ENCODE measurements at places on chromosomes 2 and 18. TPM values are rescaled to one million over a fixed set of nuclear protein-coding genes. Genes with fewer than 3 reads are reported as not detected.

DNA sequence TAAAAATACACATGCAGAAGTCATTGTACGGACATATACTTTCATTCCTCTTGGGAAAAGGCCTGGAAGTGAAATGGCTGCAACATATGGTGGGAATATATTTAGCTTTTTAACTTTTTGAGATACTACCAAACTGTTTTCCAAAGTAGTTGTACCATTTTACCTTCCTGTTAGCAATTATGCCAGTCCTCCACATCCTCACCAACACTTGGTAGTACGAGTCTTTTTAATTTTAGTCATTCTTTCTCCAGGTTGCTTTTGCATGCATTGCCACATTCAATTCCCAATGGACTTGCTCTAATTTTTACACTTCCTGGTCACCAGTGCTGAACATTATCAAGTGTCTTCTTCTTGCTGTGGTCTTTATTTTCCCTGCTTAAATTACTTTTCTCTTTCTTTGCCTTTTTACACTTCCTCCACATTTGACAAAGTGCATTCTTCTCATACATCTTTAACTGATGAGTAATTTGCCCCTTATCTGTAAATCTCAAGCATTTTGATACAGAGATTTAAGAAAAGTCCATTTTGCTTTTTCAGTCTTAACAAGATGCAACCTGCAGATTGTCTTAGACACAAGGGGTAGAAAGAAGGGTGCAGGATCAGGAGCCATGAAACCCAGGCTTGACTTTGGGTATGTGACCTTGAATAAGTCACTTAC, 14.5 kb downstream of the VIT start:
- no peak overlapping the region for H3K4me3 ChIP-seq
- H3K27ac ChIP-seq = no peak overlapping the region

HOXD9 gene
- total RNA-seq = 17.3 TPM

DNA sequence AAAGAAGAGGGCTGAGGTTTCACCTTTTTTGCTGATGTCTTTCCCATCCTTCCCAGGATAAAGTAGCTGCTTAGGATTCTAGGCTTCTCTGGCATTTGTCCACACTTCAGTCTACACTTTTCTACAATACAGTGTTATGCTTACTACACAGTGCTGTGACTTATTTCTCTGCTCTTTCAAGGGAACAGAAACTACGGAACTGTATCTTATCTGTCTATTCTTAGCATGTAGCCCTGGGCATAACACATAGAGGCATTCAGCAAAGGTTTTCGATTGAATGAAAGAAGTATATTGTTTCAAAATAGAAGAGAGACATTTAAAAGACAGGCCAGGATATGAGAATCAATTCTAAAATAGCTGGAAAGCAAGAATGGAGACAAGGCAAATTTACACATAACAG, 110.9 kb downstream of the ARHGEF33 start:
- DNase-seq = no peak
- H3K27me3 ChIP-seq = no peaks in the 10 kb centered on the region
- peaks cover 1% of the 10 kb centered on the region for H3K4me1 ChIP-seq
- no peak overlapping the region for H3K4me3 ChIP-seq
- H3K27ac ChIP-seq = no peak overlapping the region
- H3K36me3 ChIP-seq = no peaks in the 10 kb centered on the region

UGT1A1 gene
- not detected for total RNA-seq

ITGA4 gene
- total RNA-seq = 2.1 TPM

RAB31 gene
- 56.8 TPM for total RNA-seq

DNA sequence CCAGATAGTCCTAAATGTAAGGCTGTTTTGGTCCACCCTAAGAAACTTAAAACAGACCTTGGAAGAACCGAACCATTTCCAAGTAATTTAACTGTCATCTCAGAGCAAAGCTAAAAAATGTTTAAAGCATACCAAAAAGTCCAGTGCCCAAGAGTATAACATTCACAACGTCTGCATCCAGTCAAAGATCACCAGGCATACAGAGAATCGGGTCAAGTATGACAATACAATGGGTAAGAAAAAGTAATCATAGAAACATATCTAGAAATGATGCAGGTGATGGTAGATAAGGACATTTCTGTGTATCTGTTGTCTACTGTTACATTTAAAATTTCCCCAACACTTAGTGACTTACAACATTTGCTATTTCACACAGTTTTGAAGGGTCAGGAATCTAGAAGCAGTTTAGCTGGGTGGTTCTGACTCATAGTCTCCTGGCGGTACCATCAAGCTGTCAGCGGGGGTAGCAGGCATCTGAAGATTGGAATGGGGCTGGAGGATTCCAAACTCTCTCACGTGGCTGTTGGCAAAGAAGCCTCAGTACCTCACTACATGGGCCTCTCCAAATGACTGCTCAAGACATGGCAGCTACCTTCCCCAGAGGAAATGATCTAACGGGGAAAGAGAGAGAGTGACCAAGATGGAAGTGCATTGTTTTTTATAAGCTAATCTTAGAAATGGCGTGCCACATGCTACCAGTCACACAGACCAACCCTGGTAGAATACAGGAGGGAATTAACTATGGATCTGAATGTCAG, 36.6 kb upstream of the DYNC2LI1 start:
- no peaks in the 10 kb centered on the region for H3K4me1 ChIP-seq
- no peaks in the 10 kb centered on the region for H3K36me3 ChIP-seq
- DNase-seq = no peak
- H3K27ac ChIP-seq = no peak overlapping the region

CTIF gene
- total RNA-seq = 82.3 TPM

RAPGEF4 gene
- 11.2 TPM for total RNA-seq

DNA sequence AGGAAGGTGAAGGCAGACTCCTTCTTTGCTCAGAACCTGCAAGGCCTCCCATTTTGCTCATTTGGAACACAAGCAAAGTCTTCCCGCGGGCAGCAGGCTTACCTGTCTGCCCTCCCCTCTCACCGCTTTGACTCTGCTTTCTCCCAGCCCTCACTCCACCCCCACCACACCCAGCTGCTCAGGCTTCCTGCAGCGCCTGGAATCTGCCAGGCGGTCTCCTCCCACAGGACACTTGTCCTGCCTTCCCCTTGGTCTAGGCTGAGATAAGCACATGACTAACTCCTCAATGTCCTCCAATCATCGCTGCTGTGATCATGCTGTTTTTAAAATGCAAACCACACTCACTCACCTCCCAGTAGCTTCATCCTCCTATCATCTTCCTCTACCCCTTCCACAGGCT, 430.0 kb downstream of the ZNF516 start:
- no peak overlapping the region for H3K27ac ChIP-seq
- no peak overlapping the region for H3K4me3 ChIP-seq
- DNase-seq = no peak
- no peaks in the 10 kb centered on the region for H3K4me1 ChIP-seq

GRCh38 chr2:1675633-1676032, 68.7 kb downstream of the PXDN start:
- H3K27me3 ChIP-seq = no peaks in the 10 kb centered on the region
- H3K4me3 ChIP-seq = no peak overlapping the region
- no peaks in the 10 kb centered on the region for H3K36me3 ChIP-seq
- DNase-seq = no peak
- H3K27ac ChIP-seq = no peak overlapping the region

ESCO1 gene
- total RNA-seq = 18.5 TPM

- no peak overlapping the region for H3K27ac ChIP-seq
- DNase-seq = no peak
- no peaks in the 10 kb centered on the region for H3K27me3 ChIP-seq
- H3K4me3 ChIP-seq = no peak overlapping the region
- no peaks in the 10 kb centered on the region for H3K36me3 ChIP-seq
- peaks cover 8% of the 10 kb centered on the region for H3K4me1 ChIP-seq
These were observed 140.9 kb upstream of the GPC1 start for GRCh38 chr2:240294514-240294913.

CFAP210 gene
- total RNA-seq = 0.47 TPM

TRIM43 gene
- not detected for total RNA-seq

- no peaks in the 10 kb centered on the region for H3K27me3 ChIP-seq
- no peak overlapping the region for H3K4me3 ChIP-seq
These were observed 22.8 kb upstream of the PXDN start for GRCh38 chr2:1766851-1767811.

DNA sequence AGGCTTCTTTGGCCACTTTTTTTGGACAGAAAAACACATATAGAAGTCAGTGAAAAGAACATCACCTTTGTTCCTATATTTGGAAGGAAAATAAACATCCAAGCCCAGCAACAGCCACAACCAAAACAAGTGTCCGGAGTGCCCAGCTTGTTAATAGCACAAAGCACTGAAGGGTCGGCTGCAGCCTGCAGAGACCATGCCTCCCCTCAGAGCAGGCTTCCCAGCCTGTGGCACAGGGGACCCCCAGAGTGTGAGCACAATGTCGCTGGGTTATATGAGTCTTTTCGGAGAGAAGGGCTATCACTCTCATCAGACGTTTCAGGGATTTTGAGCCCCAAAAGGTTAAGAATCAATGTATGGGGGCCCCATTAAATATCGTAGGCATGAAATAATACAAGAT, 6.2 kb upstream of the CIDEA start:
- no peaks in the 10 kb centered on the region for H3K36me3 ChIP-seq
- no peak for DNase-seq
- H3K4me3 ChIP-seq = no peak overlapping the region
- no peak overlapping the region for H3K27ac ChIP-seq
- no peaks in the 10 kb centered on the region for H3K27me3 ChIP-seq
- no peaks in the 10 kb centered on the region for H3K4me1 ChIP-seq

DNA sequence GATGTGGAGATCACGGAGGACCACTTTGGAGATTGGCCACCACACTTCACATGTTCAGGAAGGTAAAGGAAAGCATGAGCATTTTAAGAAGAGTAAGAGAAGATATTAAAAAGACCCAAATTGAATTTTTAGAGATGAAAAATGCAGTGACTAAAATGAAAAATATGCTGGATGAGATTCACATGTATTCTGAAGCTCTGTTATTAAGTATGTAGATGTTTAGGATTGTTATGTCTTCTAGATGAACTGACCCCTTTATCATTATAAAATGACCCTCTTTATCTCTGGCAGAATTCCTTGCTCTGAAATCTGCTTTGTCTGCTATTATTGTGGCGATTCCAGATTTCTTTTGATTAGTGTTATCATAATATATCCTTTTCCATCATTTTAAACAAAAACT, 36.0 kb upstream of the DYNC2LI1 start:
- no peak overlapping the region for H3K27ac ChIP-seq
- no peak overlapping the region for H3K4me3 ChIP-seq
- no peaks in the 10 kb centered on the region for H3K4me1 ChIP-seq
- no peaks in the 10 kb centered on the region for H3K36me3 ChIP-seq
- DNase-seq = no peak

DNA sequence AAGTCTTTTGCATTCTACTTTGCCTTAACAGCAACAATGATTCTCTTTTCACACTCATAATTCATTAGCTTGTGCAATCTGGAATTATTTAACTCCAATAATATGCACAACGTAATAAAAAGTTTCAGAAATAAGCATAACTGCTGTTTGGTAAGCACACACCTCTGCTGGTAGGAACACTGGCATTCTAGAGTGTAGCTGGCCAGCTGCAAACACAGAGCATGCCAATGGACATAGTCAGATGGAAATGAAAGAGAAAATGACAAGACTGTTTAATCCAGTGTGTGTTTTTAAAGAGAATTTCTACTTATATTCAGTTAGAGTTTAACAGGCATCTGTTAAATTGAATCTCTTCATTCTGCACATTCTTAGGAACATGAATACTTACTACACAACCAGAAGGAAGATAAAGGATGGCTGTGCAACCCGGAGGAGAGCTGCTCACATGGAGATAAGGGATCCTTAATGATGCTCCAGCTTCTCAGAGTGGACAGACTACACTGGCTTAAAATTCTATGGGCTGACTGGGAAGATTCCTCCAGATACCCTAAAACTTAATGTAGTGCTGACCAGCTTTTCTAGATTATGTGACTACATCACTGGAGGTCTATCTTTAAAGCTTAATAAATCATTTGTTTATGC, 94.6 kb upstream of the CHAC2 start:
- no peak overlapping the region for H3K4me3 ChIP-seq
- H3K4me1 ChIP-seq = no peaks in the 10 kb centered on the region
- DNase-seq = no peak
- no peak overlapping the region for H3K27ac ChIP-seq
- H3K36me3 ChIP-seq = no peaks in the 10 kb centered on the region

DNA sequence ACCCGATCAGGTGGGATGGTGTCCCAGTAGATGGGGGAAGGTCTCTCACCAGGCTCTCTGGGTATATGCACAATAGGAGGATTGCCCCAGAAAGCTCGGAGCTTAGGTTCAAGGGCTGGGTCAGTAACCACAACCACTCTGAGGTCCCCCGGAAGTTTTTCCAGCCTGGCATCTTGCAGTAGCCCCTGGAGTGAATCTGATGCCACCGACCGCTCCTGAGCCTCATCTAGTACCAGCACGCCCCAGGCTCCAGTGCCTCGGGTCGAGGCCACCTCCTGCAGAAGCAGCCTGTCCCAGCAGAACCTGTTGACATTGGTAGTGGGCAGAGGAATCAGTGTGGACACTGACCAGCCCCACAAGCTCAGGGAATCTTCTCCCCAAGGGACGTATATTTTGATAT, 2.0 kb downstream of the DQX1 start:
- H3K36me3 ChIP-seq = no peaks in the 10 kb centered on the region
- peaks cover 6% of the 10 kb centered on the region for H3K4me1 ChIP-seq
- no peak overlapping the region for H3K27ac ChIP-seq
- DNase-seq = no peak
- H3K27me3 ChIP-seq = no peaks in the 10 kb centered on the region

DNA sequence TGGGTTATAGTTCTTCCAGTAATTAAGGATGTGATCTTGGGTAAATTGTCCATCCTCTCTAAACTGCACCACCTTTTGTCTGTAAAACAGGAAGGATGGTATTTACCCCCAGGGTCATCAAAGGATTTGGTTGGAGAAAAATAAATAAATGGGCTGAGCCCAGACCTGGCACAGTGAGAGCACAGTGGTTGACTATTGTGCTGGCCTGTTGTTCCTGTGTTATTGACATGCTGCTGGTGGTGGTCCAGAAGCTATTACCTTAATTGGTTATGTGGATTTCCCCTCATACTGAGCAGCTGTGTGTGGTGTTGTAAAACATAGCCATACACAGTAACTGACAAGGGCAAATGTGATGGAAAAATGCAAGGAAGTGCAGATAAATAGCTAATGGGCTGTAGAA, 746 bp upstream of the IL37 start:
- H3K27ac ChIP-seq = no peak overlapping the region
- H3K4me3 ChIP-seq = no peak overlapping the region
- H3K36me3 ChIP-seq = no peaks in the 10 kb centered on the region
- H3K27me3 ChIP-seq = no peaks in the 10 kb centered on the region

VRK2 gene
- 10.5 TPM for total RNA-seq

DLGAP1 gene
- 2.4 TPM for total RNA-seq

GRCh38 chr2:46002507-46002883, 294.7 kb upstream of the EPAS1 start:
- no peak for DNase-seq
- H3K4me1 ChIP-seq = peaks cover 14% of the 10 kb centered on the region
- H3K36me3 ChIP-seq = no peaks in the 10 kb centered on the region
- H3K4me3 ChIP-seq = no peak overlapping the region

POTEC gene
- total RNA-seq = not detected

All from ovary (tissue), 10 donors.